ENCODE measurements at places on chromosomes 11 and 22. TPM values are rescaled to one million over a fixed set of nuclear protein-coding genes. Genes with fewer than 3 reads are reported as not detected.

- DNase-seq = no peak
Observed at GRCh38 chr11:98561252-98561651, 459.5 kb upstream of the CNTN5 start.

DNA sequence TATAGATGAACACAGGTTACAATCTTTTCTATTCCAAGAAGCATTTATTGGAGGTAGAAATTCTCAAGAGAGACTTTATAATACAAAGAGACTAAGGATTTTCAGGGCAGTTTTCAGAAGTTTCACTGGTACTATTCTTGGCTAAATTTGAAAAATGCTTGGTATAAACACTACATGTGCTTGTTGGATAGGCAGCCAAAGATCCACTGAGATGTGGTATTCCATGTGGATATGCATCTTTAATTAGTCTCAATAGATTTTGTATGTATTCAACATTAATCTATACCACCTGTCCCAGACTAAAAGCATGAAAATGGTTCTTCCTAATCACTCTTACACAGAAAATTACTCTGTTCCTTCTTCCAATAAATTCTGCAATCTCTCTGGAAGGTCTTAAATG lies 232.6 kb downstream of the CADM1 start:
- no peak for DNase-seq

DNA sequence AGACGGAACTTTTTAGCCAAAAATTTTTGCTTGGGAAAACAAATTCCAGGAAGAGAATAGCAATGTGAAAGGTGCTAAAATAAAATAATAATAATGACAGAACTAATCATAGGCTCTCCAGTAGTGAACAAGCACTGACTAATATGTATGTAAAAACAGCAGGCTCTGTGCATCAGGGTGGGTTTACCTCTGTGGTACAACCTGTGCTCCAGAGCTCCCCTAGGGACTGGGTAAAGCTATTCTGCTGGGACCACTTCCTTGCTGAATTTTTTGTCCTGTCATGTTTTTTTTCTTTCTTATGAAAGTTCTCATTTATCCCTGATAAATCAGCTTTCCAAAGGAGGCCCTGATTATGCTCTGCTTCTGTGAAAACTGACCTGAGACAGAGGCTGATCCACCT lies 18.8 kb downstream of the LUZP2 start:
- DNase-seq = no peak

GRCh38 chr11:23206741-23207336 lies 346.6 kb upstream of the CCDC179 start:
- no peak for DNase-seq

- DNase-seq = no peak
Observed at GRCh38 chr22:39718206-39718605, 147.7 kb downstream of the CACNA1I start.

- peak; percentile 80 for DNase-seq
Observed at GRCh38 chr22:50729391-50730012, 8.5 kb upstream of the ACR start.

- no peak for DNase-seq
Observed at GRCh38 chr22:22787786-22788459, 99.7 kb upstream of the IGLL5 start.

CRYBA4 gene
- 0.32 TPM for polyA plus RNA-seq

CHRDL2 gene
- 0.82 TPM for polyA plus RNA-seq

P2RY6 gene
- 1.7 TPM for polyA plus RNA-seq

TMEM86A gene
- 3.7 TPM for polyA plus RNA-seq

Measured in left lung (tissue), 14 donors.